ENCODE measurements at places on chromosomes 1 and 21.
A peak's percentile ranks its signal among the peaks of the same experiment; 100 is the strongest.

DNA sequence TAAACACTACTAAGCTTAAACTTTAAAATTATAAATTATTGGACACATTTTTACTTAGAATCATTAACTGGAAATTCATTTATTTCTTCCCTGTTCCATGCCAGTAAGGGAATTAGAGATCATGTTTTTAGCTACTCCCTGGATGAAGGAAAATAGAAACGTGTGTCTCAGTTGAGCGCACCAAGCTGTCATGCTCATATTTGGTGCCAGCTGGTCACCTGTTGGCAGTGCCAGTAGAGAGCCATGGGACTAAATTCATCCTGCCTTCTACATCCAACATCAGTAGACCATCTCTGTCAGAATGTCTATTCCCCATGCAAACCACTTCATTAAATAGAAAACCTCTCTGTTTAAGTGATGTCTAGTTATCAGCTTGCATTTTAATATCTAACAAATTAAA is 17.4 kb upstream of the SLC22A15 start:
- DNase-seq: no peak
- no peaks in the 10 kb centered on the region for H3K36me3 ChIP-seq
- no peak overlapping the region for H3K27ac ChIP-seq
- no peaks in the 10 kb centered on the region for H3K4me1 ChIP-seq
- H3K4me3 ChIP-seq: no peak overlapping the region

DNA sequence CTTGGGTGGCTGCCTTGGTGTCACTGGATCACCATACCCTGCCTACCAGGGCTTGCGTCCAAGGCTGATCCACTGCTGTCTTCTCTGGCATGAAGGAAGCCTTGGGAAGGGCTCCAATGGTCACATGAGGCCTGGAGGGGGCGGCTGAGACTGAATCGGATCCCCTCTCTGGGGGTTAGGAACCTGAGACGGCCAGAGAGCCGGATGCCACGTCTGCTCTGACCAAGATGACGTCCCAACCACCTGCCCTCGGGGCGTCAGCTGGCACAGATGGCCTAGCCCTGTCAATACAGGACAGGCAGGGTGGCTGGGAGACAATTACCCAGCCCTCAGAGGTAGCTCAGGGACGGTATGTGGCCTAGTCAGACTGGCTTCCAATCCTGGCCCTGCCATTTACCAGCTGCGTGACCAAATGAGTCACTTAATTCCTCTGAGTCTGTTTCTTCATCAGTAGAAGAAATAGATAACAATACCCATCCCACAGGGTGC is 5.4 kb downstream of the TRIM62 start:
- no peaks in the 10 kb centered on the region for H3K27me3 ChIP-seq
- no peak overlapping the region for H3K4me3 ChIP-seq

- no peaks in the 10 kb centered on the region for H3K4me1 ChIP-seq
- H3K36me3 ChIP-seq: no peaks in the 10 kb centered on the region
- H3K27me3 ChIP-seq: no peaks in the 10 kb centered on the region
- no peak overlapping the region for H3K4me3 ChIP-seq
- no peak for DNase-seq
Observed at GRCh38 chr1:50103615-50104081, 5.1 kb upstream of the ELAVL4 start.

DNA sequence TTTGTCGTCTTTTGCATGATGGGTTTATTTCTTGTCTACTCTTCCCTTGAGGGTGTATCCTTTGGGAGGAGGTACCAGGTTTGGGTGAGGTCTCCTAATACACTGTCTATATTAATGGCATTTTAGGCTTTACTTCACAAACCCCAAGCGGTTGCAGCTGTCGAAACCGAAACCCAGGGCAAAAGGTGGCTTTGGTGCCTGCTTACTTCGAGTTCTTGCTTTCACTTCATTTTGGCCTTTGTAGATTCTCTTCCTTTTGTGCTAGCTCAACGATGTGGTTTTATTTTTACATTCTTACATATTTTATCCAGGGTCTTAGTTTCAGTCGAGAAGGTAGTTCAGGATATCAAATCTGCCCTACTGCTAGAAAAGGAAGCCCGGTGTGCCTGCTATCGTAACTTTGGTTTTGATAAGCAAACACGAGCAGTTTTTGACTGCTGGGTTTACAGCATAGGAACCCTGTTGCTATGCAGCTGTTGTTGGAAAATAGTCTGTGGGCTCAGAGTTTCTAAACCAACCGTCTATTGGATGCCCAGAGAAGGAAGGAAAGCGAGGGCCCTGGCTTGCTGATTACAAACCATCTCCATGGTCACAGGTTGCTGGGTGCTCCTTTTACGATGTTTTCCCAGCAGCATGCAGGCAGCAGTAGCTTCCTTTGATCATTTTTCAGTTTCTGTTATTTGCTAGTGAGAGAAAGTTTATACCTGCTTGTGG is 9.8 kb upstream of the TSPAN2 start:
- peak overlapping the region; percentile 78 for H3K27ac ChIP-seq
- H3K36me3 ChIP-seq: no peaks in the 10 kb centered on the region
- H3K27me3 ChIP-seq: no peaks in the 10 kb centered on the region
- peaks cover 24% of the 10 kb centered on the region for H3K4me1 ChIP-seq

DNA sequence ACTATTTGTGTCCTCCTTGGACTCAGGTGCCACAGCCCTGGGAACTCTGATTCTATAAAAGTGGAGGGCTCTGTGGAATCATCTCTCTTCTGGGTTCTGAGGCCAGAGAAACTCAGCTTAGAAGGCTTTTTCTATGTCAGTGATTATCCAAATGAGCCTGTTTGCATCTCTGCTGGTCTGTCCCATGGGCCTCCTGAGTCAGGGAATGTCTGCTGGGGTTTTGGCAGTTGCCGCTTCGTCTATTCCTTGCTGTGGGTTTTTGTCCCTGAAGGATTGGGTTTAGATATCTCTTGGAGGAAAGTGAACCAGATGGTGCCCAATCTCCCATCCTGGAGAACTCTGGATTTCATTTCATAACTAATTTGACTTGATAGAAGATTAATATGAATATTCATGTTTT is 297.6 kb downstream of the HHAT start:
- no peaks in the 10 kb centered on the region for H3K27me3 ChIP-seq
- no peak for DNase-seq
- no peak overlapping the region for H3K4me3 ChIP-seq
- H3K27ac ChIP-seq: no peak overlapping the region
- no peaks in the 10 kb centered on the region for H3K36me3 ChIP-seq
